Stimulated activated CD4-positive, alpha-beta T cell treated with anti-CD3 and anti-CD28 coated beads, Interleukin-12 subunit alpha, Interleukin-12 subunit beta, amount 100 ng/mL, for 24 hours (primary cell): ENCODE measurements at places on chromosomes 5 and 9.
A peak's percentile ranks its signal among the peaks of the same experiment; 100 is the strongest.

DNA sequence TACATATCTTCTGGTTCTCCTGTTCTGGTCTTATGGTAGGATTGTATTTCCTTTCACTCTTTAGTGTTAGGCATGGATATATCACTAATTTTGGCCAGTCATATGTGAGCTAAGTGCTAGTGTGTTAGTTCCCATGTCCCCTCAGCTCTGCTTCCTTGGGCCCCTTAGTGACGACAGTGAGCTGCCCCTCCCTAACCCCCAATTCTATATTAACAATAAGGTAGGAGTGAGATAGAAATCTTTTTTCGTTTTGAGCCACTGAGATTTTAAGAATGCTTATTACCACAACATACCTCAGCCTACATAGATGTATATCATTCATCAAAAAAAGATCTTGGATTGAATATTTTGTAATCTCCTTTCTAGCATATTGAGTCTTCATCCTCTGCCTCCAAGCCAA is 100.5 kb downstream of the PARP8 start:
- no peak for DNase-seq

GRCh38 chr9:112065806-112066606 is 109.1 kb downstream of the SUSD1 start:
- DNase-seq: no peak

- DNase-seq: no peak
Measured at GRCh38 chr5:6714226-6715041, 1.2 kb downstream of the TENT4A start.

- DNase-seq: no peak
Measured at GRCh38 chr5:6220346-6221088, 157.8 kb downstream of the MED10 start.

- no peak for DNase-seq
Measured at GRCh38 chr9:35731415-35732184, 395 bp downstream of the TLN1 start.

DNA sequence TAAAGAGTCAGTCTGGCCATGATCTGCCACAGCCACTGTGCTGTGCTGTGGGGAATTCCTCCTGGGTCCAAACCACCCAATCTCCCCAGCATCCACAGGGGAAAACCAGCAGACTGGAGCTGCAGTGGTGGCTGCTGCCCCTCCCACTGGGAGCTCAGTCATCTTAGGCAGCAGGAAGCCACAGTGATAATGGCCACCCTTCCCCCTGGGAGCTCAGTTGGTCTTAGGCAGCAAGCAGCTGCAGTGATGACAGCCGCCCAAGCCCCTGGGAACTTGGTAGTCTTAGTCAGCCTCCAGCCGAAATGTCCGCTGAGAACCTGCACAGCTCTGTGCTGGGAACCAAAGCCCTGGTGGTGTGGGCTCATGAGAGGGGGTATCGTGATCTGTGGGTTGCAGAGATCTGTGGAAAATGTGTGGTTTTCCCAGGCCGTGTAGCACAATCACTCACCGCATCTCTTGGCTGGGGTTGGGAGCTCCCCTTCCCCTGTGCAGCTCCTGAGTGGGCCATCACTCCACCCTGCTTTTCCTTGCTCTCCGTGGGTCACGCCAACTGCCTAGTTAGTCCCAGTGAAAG is 38.4 kb upstream of the SMIM15 start:
- no peak for DNase-seq

GRCh38 chr5:146105477-146105876 is at the start of gene PLAC8L1:
TSS of gene PLAC8L1 (minus strand) at chr5:146105577. CDS start at chr5:146104311, 1,266 bp downstream.
- DNase-seq: no peak

DNA sequence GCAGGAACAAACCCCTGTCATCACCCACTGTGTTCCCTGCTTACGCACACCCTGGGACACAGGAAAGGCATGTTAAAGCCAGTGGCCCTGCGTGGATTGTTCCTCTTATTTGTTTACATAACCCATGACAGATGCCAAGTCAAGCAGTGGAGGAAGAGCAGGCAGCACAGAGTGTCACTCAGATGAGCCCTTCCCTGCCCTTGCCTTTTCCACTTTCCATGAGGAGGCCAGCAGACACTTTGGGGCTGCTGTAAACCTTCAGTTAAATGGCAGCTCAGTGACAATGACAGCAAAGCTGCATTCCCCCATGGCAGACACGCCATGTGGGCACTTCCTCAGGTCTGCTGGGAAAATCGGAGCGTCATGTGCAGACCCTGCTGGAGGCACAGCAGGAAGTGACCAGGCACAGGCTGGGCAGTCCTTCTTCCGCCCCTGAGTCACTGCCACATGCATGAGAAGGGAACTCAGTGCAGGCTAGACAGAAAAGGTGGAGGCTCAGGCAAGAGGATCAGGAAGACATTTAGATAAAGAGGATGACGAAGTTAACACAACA is 216.8 kb upstream of the PIK3R1 start:
- DNase-seq: no peak

DNA sequence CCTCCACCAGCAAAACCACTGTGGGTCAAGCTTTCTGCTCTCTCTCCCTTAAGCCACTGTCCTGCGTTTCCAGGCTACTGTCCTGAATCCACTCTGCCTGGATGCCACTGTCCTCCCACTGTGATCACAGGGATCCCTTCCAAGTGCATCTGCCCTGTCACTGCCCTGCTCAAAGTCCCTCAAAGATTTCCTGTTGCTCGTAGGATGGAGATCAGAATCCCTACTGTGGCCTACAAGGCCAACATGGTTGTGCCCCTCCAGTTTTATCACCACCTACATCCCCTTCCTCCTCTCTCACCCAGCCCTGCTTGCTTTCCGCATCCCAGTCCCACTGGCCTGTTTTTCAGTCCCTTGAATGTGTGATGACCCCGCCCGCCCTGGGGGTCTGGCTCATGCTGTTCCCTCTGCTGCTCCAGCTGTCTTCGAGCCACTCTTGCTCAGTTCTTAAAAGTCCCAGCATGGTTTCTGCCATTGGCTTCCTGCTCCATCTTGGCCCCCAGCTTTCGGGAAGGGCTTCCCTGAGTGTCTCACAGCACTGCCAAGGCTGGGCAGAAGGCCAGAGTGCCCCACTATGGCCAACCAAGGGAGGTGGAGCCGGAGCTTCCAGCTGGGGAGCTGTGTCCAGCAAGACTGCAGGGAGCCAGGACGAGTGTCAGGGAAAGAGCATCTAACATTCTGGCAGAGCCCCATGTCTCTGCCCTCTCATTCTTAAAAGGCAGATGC is 12.9 kb upstream of the FRRS1L start:
- no peak for DNase-seq

DNA sequence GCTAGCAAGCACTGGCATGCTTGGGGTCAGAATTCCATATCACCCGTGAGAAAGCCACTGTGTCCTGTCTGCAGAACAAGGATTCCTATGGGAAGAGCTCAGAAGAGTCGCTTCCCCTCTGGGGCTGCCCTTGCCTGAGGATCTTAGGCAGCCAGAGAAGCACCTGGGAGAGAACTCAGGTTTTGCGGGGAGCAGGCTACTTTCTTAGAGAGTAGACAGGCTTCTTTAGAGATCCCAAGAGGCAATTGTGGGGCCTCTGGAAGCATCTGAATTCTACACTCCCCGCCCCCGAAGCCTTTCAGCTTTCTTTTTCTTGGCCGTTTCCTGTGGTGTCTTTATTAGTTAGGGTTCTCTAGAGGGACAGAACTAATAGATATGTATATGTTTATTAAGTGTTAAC is 40.9 kb downstream of the PHF2 start:
- DNase-seq: no peak

- DNase-seq: no peak
Measured at GRCh38 chr9:113909421-113909820, 33.3 kb downstream of the ZNF618 start.

DNA sequence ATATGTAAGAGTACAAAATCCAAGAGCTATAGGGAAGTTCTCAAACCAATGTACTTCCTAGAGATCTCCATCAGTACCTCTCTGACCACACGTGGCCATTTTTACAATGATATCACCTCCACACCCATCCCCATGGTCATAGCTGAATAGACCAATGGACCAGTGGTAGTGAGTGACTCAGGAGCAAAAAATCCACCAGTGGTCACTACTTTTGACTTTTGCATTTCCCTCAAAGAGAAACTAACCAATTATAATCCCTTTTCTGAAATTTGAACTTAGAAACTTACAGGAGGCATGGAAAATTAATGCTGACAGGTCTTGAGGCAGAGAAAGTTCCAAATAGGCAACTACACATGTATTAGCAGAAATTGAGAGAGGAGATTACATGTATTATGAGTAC is 238.4 kb downstream of the TRPM3 start:
- DNase-seq: no peak

GRCh38 chr5:58255386-58255785 is 204.5 kb downstream of the PLK2 start:
- DNase-seq: no peak

DNA sequence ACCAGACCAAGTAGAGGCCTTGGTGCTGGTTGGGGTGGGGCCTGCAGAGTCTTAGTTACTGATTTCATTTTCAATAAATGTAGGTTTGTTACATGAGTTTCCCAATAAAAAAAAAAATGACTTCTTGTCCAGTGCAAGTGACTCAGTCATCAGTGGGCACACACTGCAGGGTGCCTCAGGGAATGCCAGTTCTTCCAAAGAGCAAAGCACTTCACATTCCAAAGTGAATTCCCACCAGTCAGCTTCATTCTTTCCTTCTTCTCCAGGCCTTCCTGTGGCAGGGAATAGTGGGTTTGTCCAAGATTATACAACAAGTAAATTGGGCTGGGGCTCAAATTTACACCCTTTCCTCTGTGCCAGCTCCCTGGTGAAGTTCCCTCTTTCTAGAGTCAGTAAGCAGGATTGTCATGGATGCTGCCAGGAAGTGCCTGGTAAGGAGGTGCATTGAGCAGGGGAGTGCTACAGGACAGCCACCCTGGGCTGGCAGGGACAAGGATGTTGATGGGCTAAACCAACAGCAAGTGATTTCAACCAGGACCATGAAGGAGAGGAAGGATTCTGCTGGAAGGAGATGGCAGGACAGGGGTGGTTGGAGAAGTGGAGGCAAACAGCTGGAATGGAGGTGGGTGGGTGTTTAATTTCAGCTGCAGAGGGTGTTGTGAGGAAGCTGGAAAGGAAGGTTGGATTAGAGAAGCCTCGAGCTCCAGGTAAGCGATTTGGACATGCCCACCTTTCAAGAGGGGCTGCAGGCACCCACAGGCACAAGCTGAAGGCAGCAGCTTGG is 3.7 kb upstream of the B4GALT7 start:
- DNase-seq: no peak

DNA sequence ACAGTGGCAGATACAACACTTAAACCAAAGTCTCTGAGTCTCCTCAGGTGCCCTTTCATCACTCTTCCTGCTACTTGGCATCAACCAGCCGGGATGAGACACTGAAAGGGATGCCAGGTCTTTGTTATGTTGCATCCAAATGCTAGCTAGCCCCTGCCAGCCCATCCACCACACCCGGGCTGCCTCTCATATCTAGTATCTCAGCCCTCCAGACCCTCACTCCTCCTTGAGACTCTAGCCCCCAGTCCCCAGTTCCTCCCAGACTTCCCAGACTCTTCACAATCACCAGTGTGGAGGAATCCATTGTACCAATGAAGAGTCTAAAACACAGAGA is 21.5 kb downstream of the CSF2 start:
- DNase-seq: no peak

GRCh38 chr9:87657893-87658292 is 68.0 kb upstream of the CTSL start:
- DNase-seq: no peak

DNA sequence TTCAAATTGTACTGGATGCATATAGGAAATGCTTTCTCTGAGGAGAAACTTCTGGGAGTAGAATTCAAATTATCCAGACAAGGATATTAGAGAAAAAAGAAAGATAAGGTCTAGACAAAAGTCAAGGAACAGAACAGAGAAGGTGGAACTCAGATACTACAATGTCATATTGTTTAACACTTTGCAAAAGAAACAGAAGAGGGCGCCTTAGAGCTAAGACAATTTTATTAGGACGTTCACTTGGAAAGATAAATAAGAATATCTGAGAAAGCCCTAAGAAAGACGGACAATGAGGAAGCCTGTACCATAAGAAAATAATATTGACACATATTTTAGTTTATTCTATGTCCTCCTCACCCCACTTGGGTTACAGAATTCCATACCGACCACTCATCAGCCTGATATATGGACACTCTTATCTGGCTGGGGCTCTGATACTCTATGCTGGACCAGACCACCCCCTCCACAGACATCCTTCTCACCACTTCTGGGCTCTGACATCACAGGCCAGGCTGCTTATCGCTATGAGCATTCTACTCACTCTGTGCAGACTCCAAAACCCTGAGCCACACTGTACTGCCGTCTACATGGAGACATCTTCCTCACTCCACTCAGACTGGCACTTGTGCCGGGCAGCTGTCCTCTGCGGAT is 9.1 kb upstream of the AK3 start:
- no peak for DNase-seq

DNA sequence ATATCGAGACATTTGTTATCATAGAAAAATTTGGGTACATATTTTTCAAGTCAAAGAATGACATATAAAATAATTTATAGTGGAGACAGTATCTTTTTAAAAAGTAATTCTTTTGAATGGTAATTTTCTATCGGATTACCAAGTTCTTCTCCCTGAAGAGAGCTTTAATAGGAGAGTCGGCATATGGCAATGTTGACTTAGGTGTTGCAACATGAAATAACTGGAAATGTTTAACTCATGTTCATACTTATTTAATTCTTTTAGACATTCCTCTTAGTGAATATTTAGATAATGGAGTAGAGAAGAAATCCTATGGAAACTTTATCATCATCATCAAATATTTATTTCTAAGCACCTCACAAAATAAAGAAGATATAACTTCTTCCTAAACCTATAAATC is 118.2 kb upstream of the CTNND2 start:
- DNase-seq: no peak

GRCh38 chr9:136244122-136244968 is 1.3 kb downstream of the QSOX2 start:
- DNase-seq: peak; percentile 59

DNA sequence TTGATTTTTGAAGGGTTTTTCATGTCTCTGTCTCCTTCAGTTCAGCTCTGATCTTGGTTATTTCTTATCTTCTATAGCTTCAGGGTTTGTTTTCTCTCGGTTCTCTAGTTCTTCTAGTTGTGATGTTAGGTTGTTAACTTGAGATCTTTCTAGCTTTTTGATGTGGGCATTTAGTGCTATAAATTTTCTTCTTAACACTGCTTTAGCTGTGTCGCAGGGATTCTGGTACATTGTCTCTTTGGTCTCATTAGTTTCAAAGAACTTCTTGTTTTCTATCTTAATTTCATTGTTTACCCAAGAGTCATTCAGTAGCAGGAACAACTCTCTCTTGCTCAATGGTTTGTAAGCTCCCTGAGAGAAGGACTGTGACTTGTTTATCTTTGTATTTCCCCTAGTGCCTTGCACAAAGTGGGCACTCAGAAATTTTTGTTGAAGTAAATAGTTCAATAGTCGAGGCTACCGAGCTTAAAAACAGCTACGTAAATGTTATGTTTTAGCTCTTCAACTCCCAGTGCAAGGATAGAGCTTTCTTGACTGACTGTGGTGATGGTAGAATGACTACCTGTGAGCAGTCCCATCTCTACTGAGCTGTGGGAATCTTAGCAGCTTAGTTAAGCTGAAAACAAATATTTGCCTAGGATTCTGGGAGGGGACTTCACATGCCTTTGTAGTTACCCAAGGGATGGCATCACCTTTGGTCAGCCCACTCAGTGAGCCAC is 225.8 kb upstream of the ELL2 start:
- no peak for DNase-seq

GRCh38 chr5:107485184-107485583 is 185.6 kb downstream of the EFNA5 start:
- DNase-seq: no peak
